NCI-H1436 treated with DMSO at 0.1 percent for 48 hours (cell line): ENCODE measurements at places on chromosomes 12 and 14.

- no peak for DNase-seq
Measured at GRCh38 chr12:96635844-96636243, 146.5 kb downstream of the CFAP54 start.

DNA sequence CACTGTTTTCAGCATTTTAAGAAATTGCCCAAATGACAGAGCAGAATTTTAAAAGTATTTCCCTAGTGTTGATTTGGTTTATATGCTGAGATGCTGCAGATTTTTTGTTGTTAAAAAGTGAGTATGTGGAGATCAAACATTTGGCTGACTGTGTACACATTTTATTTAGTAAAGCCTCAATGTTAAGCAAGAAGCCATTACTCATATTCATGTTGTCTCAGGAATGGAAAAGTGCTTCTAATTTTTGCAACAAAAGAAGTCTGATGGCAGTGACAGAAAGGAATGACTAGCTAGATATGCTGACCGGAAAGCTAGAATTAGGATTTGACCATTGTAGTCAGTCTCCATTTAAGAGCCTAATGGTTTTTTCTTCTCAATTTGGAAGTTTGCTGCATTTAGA, 22.5 kb downstream of the SLC38A6 start:
- DNase-seq, result no peak

GRCh38 chr12:6461401-6462233, 8.9 kb downstream of the VAMP1 start:
- DNase-seq, result no peak

DNA sequence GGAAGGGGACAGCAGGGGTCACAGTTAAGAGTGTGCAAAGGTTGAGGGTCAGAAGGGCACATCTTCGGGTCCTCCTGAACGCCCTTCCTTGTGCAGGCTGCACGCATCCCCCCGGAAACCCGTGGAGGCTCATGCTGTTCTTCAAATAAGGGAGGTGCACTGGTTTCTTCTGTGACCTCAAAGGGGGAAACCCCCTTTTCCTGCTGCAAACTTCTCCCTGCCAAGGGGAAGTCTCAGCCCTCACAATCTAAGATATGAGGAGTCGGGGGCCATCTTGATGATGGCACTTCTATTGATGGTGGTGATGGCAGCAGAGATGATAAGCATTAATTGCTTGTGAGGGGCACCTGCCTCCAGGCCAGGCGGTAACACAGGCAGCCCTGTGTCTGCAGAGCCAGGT, 40.0 kb downstream of the ISCA2 start:
- DNase-seq, result no peak

DNA sequence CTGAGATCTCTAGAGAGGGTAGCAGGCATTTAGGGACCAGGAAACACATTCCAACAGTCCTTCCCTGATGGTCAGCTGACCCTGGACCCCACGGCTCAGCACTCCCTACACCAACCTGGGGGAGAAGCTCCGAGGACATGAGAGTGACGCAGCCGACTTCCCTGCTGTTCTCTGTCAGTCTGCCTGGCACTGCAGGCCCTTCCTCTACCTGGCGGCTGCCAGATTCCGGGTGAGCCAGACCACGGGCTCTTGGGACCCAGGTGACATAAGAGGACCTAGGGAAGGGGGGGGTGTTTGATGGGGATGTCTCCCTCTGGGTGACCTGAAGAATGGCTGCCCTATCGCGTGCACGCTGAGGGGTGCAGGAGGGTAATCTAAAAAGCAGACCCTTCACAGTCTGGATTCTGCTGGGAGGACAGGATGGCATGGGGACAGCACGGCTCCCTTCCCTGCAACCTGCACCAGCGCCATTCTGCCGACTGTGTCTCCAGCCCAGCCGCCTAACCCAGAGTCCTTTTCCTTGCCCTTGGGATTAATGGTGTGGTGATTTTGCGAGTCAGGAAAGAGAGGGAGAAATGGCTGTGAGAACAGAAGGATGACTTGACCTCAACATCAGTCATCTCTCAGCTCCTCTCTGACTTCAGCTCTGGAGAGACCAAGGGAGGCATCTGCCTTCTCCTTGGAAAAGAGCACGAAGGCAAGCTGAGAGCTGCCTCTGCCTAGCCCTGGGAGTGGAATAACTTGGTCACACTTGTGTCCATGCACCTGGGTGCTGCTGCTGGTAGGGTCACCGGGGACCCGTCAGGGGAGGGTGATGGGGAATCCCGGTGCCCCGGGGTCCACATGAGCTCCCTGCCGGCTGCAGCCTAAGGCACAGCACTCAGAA, 158.5 kb downstream of the CALM1 start:
- DNase-seq, result no peak

DNA sequence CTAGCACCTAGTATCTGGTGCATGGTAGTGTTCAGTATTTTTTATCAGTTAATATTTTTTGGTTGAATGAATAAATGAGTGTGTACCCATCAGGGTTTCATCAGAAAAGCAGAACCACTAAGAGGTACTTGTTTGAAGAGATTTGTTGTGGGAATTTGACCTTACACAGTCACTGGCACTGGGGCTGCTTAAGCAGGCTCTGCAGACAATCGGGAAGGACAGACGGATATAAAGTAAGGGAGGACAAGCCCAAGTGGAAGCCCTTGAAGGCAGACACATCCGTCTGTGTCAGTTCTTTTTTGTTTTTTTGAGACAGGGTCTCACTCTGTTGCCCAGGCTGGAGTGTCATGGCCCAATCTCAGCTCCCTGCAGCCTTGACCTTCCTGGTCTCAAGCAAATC, 38.7 kb downstream of the CD9 start:
- no peak for DNase-seq

DNA sequence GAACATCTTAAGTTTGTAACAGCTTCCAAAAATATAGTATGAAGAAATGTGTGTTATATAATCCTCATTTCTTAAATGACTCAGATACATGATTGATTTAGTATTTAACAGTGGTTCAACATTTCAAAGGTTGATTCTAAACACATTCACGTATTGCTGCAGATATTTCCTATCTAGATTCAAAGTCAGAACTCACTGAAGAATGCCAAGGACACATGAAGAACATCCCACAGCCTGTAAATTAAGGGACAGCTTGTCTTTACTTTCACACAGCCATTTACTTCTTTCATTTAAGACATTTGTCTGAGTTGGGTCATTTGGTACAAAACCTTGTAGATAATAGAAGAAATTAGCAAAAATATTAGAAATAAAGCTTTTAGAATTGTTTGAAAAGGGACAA, 66.9 kb upstream of the CPSF6 start:
- DNase-seq, result no peak

- no peak for DNase-seq
Measured at GRCh38 chr12:107344035-107344808, 250.9 kb upstream of the CRY1 start.

- DNase-seq, result no peak
Measured at GRCh38 chr14:92792885-92793284, 1.2 kb upstream of the GOLGA5 start.

DNA sequence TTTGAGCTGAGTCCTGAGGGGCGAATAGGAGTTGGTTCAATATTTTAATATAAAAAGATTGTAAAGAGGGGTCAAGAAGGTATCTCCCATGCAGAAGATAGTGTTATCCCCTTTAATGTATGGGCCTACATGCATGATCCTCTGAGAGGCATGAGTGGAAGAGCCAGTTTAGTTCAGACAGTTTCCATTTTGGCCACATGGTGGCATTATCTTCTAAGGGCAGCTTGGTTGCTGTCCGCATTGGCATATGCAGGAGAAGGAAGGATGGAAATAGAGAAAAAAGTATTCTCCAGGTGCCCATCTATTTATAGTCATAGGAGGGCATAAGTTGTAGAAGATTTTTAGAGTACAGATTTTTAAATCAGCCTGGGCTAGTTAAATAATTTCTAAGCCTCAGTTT, 5.4 kb downstream of the SAMD4A start:
- no peak for DNase-seq

DNA sequence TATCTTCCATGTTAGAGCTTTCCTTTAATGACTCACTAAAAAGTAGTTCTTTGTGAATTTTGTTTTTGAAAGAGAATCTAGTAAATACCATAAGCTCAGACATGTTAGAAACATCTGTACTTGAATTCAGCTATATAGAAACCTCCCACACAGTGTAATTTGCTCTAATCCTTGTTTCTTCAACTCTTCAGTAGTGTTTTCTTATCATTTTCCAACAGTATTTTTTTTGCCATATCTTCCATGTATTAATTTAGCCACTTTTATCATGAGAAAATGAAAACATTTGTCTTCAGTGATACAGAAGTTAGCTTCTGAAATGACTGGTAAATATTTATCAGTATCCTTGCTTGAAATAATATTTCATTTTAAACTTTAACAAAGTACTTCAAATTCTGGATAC, 73.6 kb downstream of the ARID2 start:
- no peak for DNase-seq
